Heart left ventricle (tissue), 16 donors: ENCODE measurements at places on chromosomes 7 and 10.
A peak's percentile ranks its signal among the peaks of the same experiment; 100 is the strongest.

DNA sequence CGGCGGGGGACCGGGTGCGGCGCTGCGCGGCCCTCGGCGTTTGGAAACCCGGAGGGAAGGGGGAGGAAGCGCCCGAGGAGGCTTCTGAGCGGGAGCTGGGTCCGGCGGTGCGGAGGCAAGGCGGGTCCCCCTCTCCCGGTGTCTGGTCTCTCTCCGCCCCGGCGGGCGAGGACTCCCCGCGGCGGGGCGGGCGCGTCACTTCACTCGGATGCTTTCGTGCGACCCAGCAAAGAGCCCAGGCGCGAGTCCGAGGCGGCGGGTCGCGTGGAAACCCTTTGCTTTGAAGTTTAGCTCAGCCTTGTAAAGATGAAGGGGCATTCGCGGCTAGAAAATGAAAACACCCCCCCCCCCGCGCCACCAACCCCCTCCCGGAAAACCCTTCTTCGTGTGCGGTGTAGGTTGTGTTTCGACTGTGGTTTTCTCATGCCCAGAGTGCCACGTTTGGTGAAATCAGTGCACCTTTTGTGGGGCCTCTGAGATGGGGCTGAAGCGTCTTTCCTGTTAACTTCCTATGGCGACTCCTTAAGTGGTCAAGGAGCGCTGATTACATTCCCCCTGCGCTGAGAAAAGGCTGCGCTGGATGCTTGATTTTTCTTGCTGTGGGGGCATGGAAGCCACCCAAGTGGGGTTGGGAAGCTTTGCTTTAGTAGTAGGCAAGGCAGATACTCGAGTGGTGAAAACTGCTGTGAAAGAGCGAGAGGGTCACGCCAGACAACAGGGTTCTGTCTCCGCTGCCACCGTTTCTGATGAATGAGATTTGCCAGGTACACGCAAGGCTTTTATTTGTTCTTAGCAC lies 876 bp downstream of the GNAI1 start:
- H3K27ac ChIP-seq = peak overlapping the region; percentile 89
- no peaks in the 10 kb centered on the region for H3K36me3 ChIP-seq

DNA sequence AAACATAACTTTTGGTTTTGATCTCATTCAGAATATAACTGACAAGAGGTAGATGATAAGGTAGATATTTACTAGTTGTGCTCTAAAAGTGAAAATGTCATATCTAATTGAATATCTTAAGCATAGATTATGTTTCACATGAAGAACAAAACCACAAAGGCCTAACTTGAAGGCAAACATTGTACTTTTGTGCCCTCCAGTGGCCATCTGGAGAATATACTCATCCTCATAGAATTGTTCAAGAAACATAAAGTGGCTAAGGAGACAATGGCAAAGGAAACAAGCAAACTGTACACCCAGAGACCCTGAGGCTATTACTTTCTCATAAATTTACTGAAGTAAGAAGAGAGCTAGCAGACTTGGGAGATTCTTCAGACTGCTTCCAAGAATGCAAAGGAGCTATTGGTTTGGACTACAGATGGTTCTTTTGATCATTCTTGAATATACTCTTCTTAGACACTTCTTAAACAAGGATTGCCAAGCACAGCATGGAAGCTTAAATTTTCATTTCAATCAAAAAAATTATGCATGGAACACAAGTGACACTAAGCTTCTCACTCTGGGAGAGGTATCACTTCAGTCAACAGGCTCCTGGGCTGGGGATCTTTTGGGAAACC lies 98.2 kb upstream of the DKK1 start:
- no peaks in the 10 kb centered on the region for H3K36me3 ChIP-seq
- DNase-seq = no peak
- H3K4me3 ChIP-seq = no peak overlapping the region
- H3K27ac ChIP-seq = no peak overlapping the region

GRCh38 chr7:151782598-151783448 lies 94.1 kb downstream of the PRKAG2 start:
- H3K27ac ChIP-seq = no peak overlapping the region
- peak; percentile 63 for DNase-seq
- H3K4me3 ChIP-seq = peak overlapping the region; percentile 1
- no peaks in the 10 kb centered on the region for H3K27me3 ChIP-seq
- peaks cover 5% of the 10 kb centered on the region for H3K4me1 ChIP-seq
- no peaks in the 10 kb centered on the region for H3K36me3 ChIP-seq

DNA sequence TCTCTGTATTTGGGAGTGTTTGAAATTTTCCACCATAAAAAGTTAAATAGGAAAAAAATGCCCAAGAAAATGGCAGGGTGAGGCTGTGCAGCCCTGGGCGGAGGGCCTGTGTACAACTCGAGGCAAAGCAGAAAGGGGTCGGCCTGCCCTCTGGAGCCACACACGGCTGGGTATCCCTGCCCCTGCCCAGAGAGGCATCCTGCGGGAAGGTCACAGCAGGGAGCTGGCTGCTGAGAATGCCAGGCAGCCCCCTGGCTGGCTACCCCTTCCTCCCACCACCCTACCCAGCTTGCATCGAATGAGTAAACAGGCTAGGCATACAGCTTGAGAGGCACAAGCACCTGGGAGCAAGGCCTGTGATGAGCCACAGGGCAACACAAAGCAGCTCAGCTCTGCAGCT lies 46.1 kb downstream of the CAMK2B start:
- H3K27ac ChIP-seq = no peak overlapping the region
- H3K36me3 ChIP-seq = no peaks in the 10 kb centered on the region
- H3K4me3 ChIP-seq = no peak overlapping the region
- H3K4me1 ChIP-seq = peaks cover 81% of the 10 kb centered on the region

- no peak for DNase-seq
- no peak overlapping the region for H3K27ac ChIP-seq
- H3K4me1 ChIP-seq = no peaks in the 10 kb centered on the region
- H3K27me3 ChIP-seq = no peaks in the 10 kb centered on the region
- no peaks in the 10 kb centered on the region for H3K36me3 ChIP-seq
These were observed 379.6 kb downstream of the ARL4A start for GRCh38 chr7:13067036-13067435.

DNA sequence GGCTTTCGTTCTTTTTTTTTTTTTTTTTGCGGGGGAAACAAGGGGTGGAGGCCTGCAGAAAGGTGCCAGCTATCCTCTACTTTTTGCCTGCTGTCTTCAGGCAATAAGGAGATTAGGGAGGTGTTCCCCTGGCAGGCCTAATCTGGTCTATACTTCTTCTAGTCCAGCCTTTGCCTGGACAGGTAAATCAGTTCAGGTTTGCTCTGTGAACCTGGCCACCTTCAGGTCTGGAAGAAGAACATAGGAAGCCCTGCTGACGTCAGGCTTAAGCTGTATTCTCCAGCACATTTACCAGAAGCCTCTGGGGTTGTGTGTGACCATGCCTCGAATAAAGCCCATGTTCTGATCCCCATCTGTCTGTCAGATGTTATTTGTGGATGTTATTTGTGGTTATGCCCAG lies 115.4 kb downstream of the SDK1 start:
- no peak overlapping the region for H3K27ac ChIP-seq
- no peak overlapping the region for H3K4me3 ChIP-seq
- DNase-seq = no peak

- H3K4me3 ChIP-seq = no peak overlapping the region
- no peaks in the 10 kb centered on the region for H3K36me3 ChIP-seq
- H3K27ac ChIP-seq = no peak overlapping the region
- H3K27me3 ChIP-seq = no peaks in the 10 kb centered on the region
These were observed 113.3 kb downstream of the FANK1 start for GRCh38 chr10:126009650-126010049.

DNA sequence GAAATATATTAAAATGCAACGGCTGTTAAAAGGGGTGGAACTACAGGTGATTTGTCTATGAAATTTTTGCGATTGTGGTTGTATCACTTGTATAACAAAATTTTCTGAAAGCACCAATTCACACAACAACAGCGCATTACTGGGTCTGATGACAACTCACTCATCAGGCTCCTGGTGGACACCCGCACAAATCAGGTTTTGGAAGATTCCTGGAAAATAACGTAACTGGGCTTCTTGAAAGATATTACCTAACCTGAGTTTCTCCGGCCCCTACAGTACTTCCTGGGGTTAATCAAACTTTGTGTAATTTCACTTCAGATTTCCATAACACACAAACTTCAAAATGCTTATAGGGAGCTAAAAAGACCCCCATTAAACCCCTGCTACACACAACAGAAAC lies 7.6 kb downstream of the SNX8 start:
- no peaks in the 10 kb centered on the region for H3K36me3 ChIP-seq
- peaks cover 9% of the 10 kb centered on the region for H3K4me1 ChIP-seq
- H3K27me3 ChIP-seq = no peaks in the 10 kb centered on the region
- no peak overlapping the region for H3K4me3 ChIP-seq
- no peak overlapping the region for H3K27ac ChIP-seq
- DNase-seq = no peak

- no peaks in the 10 kb centered on the region for H3K36me3 ChIP-seq
- H3K4me1 ChIP-seq = no peaks in the 10 kb centered on the region
- no peak for DNase-seq
- no peak overlapping the region for H3K4me3 ChIP-seq
- H3K27ac ChIP-seq = no peak overlapping the region
These were observed 98.0 kb upstream of the PIK3CG start for GRCh38 chr7:106767078-106767477.

DNA sequence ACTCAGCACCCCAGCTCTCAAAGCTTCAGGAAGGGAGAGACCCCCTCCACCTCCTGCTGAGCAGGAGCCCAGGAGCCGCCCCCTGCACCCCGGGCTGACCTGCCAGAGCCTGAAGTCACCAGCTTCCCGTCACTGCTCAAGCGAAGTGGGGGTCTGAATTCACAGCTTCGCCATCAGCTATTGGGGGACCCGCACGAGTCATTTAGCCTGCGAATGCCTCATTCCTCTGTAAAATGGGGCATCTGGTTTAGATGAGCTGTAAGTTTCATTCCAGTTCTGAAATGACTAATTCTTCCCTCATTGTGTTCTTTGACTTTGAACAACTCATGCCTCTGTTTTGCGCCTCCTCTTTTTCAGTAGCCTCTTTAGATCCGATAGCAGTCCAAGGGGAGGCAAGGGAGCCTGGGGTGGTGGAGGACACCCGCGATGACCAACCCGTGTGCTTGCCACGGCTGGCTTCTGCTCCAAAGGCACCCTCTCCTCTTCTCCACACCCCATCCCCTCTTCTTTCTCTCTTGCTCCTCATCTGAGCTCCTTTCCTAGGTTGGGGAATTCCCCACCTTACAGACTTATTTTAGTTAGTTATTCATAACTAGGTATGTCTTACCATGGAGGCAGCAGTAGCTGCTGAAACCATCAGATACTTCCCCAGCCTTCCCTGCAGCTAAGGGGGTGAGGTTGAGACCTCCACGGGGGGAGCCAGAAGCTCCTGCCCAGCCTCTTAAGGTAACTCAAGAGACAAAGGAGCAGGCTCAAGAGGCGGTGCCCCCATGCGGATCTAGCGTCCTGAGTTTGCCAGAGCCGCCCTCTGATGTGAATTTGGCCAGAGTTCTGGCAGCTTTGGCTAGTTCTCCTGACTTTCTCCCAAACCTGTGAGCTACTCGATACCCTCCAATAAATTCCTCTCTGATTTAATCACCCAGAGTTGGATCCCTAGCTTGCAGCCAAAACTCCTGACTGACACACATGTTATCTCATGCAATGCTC lies 47.7 kb downstream of the RBM17 start:
- no peaks in the 10 kb centered on the region for H3K36me3 ChIP-seq
- no peaks in the 10 kb centered on the region for H3K4me1 ChIP-seq
- DNase-seq = no peak
- no peak overlapping the region for H3K4me3 ChIP-seq

GRCh38 chr10:4532011-4532410 lies 294.0 kb upstream of the AKR1E2 start:
- DNase-seq = no peak
- no peaks in the 10 kb centered on the region for H3K27me3 ChIP-seq
- peak overlapping the region; percentile 47 for H3K27ac ChIP-seq
- H3K36me3 ChIP-seq = no peaks in the 10 kb centered on the region

- no peak overlapping the region for H3K27ac ChIP-seq
- no peaks in the 10 kb centered on the region for H3K36me3 ChIP-seq
- H3K4me3 ChIP-seq = no peak overlapping the region
- H3K27me3 ChIP-seq = no peaks in the 10 kb centered on the region
- DNase-seq = no peak
These were observed 120.5 kb downstream of the CCNY start for GRCh38 chr10:35456784-35457183.

GRCh38 chr10:131645756-131646155 lies 255.1 kb upstream of the PPP2R2D start:
- DNase-seq = no peak
- no peak overlapping the region for H3K27ac ChIP-seq
- peaks cover 3% of the 10 kb centered on the region for H3K27me3 ChIP-seq
- no peaks in the 10 kb centered on the region for H3K4me1 ChIP-seq

GRCh38 chr7:92720604-92721350 lies 115.6 kb downstream of the CDK6 start:
- H3K36me3 ChIP-seq = peaks cover 4% of the 10 kb centered on the region
- H3K4me1 ChIP-seq = peaks cover 40% of the 10 kb centered on the region
- H3K4me3 ChIP-seq = no peak overlapping the region

- no peaks in the 10 kb centered on the region for H3K27me3 ChIP-seq
- no peaks in the 10 kb centered on the region for H3K36me3 ChIP-seq
- no peak for DNase-seq
- H3K4me1 ChIP-seq = no peaks in the 10 kb centered on the region
- H3K27ac ChIP-seq = no peak overlapping the region
- H3K4me3 ChIP-seq = no peak overlapping the region
These were observed 13.0 kb upstream of the ADAMTS14 start for GRCh38 chr10:70659306-70659705.

DNA sequence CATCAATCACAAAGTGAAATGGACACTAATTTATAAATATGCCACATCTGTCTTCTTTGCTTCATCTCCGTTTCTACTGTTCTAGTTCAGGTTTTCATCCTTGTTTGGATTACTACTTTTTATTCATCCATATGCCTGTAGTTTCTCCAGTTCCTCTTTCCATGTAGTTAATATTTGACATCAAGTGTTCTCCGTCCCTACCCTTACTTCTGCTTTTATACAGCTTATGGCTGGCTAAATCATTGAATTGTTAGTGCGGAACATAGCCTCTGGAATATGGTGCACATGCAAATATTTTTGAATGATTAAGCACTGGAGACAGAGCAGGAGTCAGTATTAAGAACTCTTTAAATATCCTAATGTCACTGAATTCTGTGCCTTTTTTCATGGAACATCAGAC lies 230.0 kb upstream of the PPP1R3A start:
- H3K27me3 ChIP-seq = no peaks in the 10 kb centered on the region
- no peaks in the 10 kb centered on the region for H3K36me3 ChIP-seq
- H3K27ac ChIP-seq = no peak overlapping the region
- H3K4me3 ChIP-seq = no peak overlapping the region

GRCh38 chr10:90286941-90287340 lies 570.9 kb downstream of the HTR7 start:
- H3K4me3 ChIP-seq = no peak overlapping the region
- no peaks in the 10 kb centered on the region for H3K36me3 ChIP-seq
- no peak overlapping the region for H3K27ac ChIP-seq
- no peak for DNase-seq
- no peaks in the 10 kb centered on the region for H3K27me3 ChIP-seq

- H3K27ac ChIP-seq = no peak overlapping the region
- H3K36me3 ChIP-seq = no peaks in the 10 kb centered on the region
- no peak for DNase-seq
- H3K4me3 ChIP-seq = no peak overlapping the region
- no peaks in the 10 kb centered on the region for H3K27me3 ChIP-seq
- H3K4me1 ChIP-seq = no peaks in the 10 kb centered on the region
These were observed 220.8 kb upstream of the RNF32 start for GRCh38 chr7:156419782-156420181.

- H3K4me3 ChIP-seq = no peak overlapping the region
- peaks cover 9% of the 10 kb centered on the region for H3K4me1 ChIP-seq
- H3K27ac ChIP-seq = no peak overlapping the region
- no peaks in the 10 kb centered on the region for H3K36me3 ChIP-seq
- no peak for DNase-seq
These were observed 35.6 kb downstream of the COL13A1 start for GRCh38 chr10:69837261-69837660.
